Occipital lobe (tissue), 3 donors: ENCODE measurements at places on chromosomes 6 and 20. TPM values are rescaled to one million over a fixed set of nuclear protein-coding genes. Genes with fewer than 3 reads are reported as not detected.

The EFCAB8 gene
- total RNA-seq = not detected

The IL20RA gene
- 0.16 TPM for total RNA-seq

The PGC gene
- total RNA-seq = not detected

The MLIP gene
- total RNA-seq = 8.6 TPM

The TFAP2B gene
- total RNA-seq = not detected

The TTPAL gene
- 8.3 TPM for total RNA-seq

The COL11A2 gene
- total RNA-seq = 0.94 TPM

The LY6G6F gene
- not detected for total RNA-seq

The SIRPA gene
- total RNA-seq = 3.9 TPM

The TREML1 gene
- not detected for total RNA-seq

The HLA-DMB gene
- 2.0 TPM for total RNA-seq

The ZKSCAN8 gene
- 28.2 TPM for total RNA-seq

The STK35 gene
- total RNA-seq = 13.9 TPM

The CALHM6 gene
- total RNA-seq = 2.7 TPM

The TFAP2A gene
- total RNA-seq = not detected

The CD93 gene
- 13.6 TPM for total RNA-seq

The OPRM1 gene
- total RNA-seq = 1.7 TPM

The UFL1 gene
- 28.5 TPM for total RNA-seq

The SYCP2L gene
- total RNA-seq = 9.8 TPM

The TRIM40 gene
- total RNA-seq = not detected

The MAP1LC3A gene
- total RNA-seq = 30.7 TPM

The HLA-DOA gene
- 0.16 TPM for total RNA-seq

The CD40 gene
- 0.62 TPM for total RNA-seq

The HLA-DRB1 gene
- 0.16 TPM for total RNA-seq

The PTCRA gene
- total RNA-seq = not detected

The RARS2 gene
- total RNA-seq = 40.4 TPM

The LRRC1 gene
- total RNA-seq = 12.0 TPM

The PPIL6 gene
- total RNA-seq = 41.5 TPM

The RIPPLY2 gene
- 12.9 TPM for total RNA-seq

The WFDC10B gene
- not detected for total RNA-seq

The PRICKLE4 gene
- total RNA-seq = 0.62 TPM

The ABRACL gene
- 57.1 TPM for total RNA-seq

The RGS17 gene
- total RNA-seq = 119 TPM

The PPP1R3D gene
- total RNA-seq = 3.6 TPM

The HEY2 gene
- total RNA-seq = 0.62 TPM

The HSPA1L gene
- 4.4 TPM for total RNA-seq

The BPIFB1 gene
- total RNA-seq = not detected

The FAM83C gene
- total RNA-seq = not detected

The ROS1 gene
- total RNA-seq = under 0.01 TPM

The RAET1G gene
- total RNA-seq = not detected

The TRIM39 gene
- 10.0 TPM for total RNA-seq
